SJSA1 (cell line): ENCODE measurements at places on chromosomes 3 and 15. TPM values are rescaled to one million over a fixed set of nuclear protein-coding genes. Genes with fewer than 3 reads are reported as not detected.

DNA sequence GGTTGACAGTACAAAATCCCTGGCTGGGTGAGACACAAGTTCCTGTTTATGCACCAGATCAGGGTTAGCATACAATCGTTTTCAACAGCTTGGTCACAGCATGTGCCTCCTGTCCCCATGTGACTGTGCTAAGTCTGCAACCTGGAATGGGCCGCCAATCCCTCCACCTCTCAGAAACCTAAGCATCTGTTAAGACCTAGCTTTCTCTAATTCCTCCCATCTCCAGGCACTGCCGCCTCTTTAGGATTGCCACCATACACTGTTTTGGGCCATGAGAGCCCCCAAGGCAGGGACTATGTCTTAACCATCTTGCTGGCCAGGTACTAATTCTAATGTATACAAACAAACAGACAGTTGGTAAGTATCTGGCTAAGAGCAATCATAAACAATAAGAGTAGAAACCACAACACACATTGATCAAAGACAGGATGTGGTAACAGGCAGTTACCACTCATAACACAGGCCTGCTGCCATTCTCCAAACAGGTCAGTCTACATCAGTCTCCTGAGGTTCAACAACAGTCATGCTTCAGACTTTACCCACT, 25.6 kb downstream of the SEC22C start:
- no peak overlapping the region for H3K4me3 ChIP-seq
- peaks cover 60% of the 10 kb centered on the region for H3K36me3 ChIP-seq
- H3K27me3 ChIP-seq = no peaks in the 10 kb centered on the region
- H3K27ac ChIP-seq = no peak overlapping the region
- H3K4me1 ChIP-seq = no peaks in the 10 kb centered on the region
- DNase-seq = no peak

TRPM7 gene
- total RNA-seq = 30.8 and 49.2 TPM in 2 replicates

GRCh38 chr3:26452363-26452762, 170.2 kb upstream of the LRRC3B start:
- no peak overlapping the region for H3K4me3 ChIP-seq
- H3K4me1 ChIP-seq = no peaks in the 10 kb centered on the region
- no peaks in the 10 kb centered on the region for H3K27me3 ChIP-seq
- H3K27ac ChIP-seq = no peak overlapping the region
- no peak for DNase-seq

SACM1L gene
- 25.2 and 28.8 TPM in 2 replicates for total RNA-seq

DNA sequence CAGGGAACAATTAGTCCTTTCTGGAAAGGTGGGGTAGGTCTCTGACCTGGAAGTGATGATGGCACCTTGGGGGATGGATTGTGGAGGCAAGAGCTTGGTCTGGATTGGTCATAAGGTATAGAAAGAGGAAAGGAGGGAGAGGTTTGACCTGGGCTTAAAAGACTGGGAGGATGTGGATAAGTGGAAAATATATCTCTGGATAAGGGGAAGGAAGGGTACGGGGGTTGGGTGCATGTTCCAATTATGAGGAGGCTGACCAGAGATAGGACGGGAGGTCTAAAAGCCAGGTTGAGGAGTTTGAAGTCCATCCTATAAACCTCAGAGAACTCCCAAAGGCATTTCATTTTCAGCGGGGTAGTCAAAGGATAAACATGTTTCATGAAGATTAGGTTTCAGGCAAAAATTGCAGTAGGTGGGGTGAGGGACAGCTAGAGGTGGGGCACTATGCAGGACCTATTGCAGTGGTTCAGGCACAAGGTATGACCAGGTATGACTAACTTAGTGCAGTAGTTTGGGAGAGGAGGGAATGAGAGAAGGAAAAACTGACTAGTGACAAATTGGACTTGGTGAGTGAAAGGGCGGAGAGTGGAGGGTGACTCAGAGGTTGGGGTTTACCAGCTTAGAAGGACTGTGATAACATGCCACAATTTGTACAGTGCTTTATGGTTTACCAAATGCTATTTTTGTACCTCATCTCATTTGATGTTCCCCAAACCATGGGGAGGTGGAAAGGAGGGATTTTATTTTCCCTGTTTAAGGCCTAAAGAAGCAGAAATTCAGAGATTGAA, 10.7 kb downstream of the PDE8A start:
- DNase-seq = no peak
- no peak overlapping the region for H3K27ac ChIP-seq
- no peaks in the 10 kb centered on the region for H3K36me3 ChIP-seq
- no peak overlapping the region for H3K4me3 ChIP-seq

GRCh38 chr3:196169836-196170240, 41.4 kb downstream of the ZDHHC19 start:
- H3K36me3 ChIP-seq = no peaks in the 10 kb centered on the region
- DNase-seq = no peak
- no peak overlapping the region for H3K4me3 ChIP-seq
- no peaks in the 10 kb centered on the region for H3K4me1 ChIP-seq
- no peaks in the 10 kb centered on the region for H3K27me3 ChIP-seq
- H3K27ac ChIP-seq = no peak overlapping the region

- no peak overlapping the region for H3K27ac ChIP-seq
- no peak overlapping the region for H3K4me3 ChIP-seq
- H3K36me3 ChIP-seq = no peaks in the 10 kb centered on the region
- H3K4me1 ChIP-seq = no peaks in the 10 kb centered on the region
- H3K27me3 ChIP-seq = no peaks in the 10 kb centered on the region
These were observed 247.9 kb downstream of the SATB1 start for GRCh38 chr3:18177271-18177670.

DNA sequence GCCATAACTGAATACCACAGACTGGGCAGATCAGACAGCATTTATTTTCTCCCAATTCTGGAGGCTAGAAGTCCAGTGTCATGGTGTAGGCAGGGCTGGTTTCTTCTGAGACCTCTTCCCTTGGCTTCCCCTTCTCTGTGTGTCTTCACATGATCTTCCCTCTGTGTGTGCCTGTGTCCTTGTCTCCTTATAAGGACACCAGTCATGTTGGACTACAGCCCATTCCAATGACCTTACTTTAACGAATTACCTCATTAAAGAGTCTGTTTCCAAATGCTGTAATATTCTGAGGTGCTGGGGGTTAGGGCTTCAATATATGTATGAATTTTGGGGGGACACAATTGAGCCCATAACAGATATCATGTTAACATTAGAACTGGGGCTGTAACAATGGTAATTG, 13.3 kb upstream of the RARRES1 start:
- H3K27ac ChIP-seq = no peak overlapping the region
- H3K36me3 ChIP-seq = no peaks in the 10 kb centered on the region
- peaks cover 22% of the 10 kb centered on the region for H3K4me1 ChIP-seq
- DNase-seq = no peak

- H3K4me1 ChIP-seq = no peaks in the 10 kb centered on the region
- H3K4me3 ChIP-seq = no peak overlapping the region
- no peak overlapping the region for H3K27ac ChIP-seq
- no peak for DNase-seq
- no peaks in the 10 kb centered on the region for H3K36me3 ChIP-seq
These were observed 13.8 kb downstream of the DENND4A start for GRCh38 chr15:65778269-65778668.

GRCh38 chr3:112379020-112379690, 46.2 kb downstream of the CD200 start:
- H3K27me3 ChIP-seq = no peaks in the 10 kb centered on the region
- no peaks in the 10 kb centered on the region for H3K36me3 ChIP-seq
- no peak overlapping the region for H3K27ac ChIP-seq
- no peak overlapping the region for H3K4me3 ChIP-seq

- H3K4me1 ChIP-seq = no peaks in the 10 kb centered on the region
- H3K27ac ChIP-seq = no peak overlapping the region
- no peak overlapping the region for H3K4me3 ChIP-seq
- H3K36me3 ChIP-seq = peaks cover 63% of the 10 kb centered on the region
These were observed 7.3 kb upstream of the GHRL start for GRCh38 chr3:10300087-10300486.
